Bladder microvascular endothelial cell (primary cell): ENCODE measurements at places on chromosomes 12 and 14. TPM values are rescaled to one million over a fixed set of nuclear protein-coding genes. Genes with fewer than 3 reads are reported as not detected.

TCL1B gene
- total RNA-seq = not detected in 2 replicates

ANO6 gene
- 44.7 and 90.6 TPM in 2 replicates for total RNA-seq

VPS37B gene
- total RNA-seq = 12.1 and 20.4 TPM in 2 replicates

PMEL gene
- 0.38 and 0.81 TPM in 2 replicates for total RNA-seq

AHNAK2 gene
- total RNA-seq = 23.2 and 35.3 TPM in 2 replicates

FSCB gene
- total RNA-seq = not detected in 2 replicates

PCNX4 gene
- 30.0 and 140 TPM in 2 replicates for total RNA-seq

SPTSSA gene
- 13.1 and 15.5 TPM in 2 replicates for total RNA-seq

TXNDC16 gene
- 2.8 and 3.5 TPM in 2 replicates for total RNA-seq

P3H3 gene
- total RNA-seq = 10.4 and 30.2 TPM in 2 replicates

OTX2 gene
- total RNA-seq = not detected in 2 replicates
